ENCODE measurements at places on chromosomes 2 and 18.
A peak's percentile ranks its signal among the peaks of the same experiment; 100 is the strongest.

DNA sequence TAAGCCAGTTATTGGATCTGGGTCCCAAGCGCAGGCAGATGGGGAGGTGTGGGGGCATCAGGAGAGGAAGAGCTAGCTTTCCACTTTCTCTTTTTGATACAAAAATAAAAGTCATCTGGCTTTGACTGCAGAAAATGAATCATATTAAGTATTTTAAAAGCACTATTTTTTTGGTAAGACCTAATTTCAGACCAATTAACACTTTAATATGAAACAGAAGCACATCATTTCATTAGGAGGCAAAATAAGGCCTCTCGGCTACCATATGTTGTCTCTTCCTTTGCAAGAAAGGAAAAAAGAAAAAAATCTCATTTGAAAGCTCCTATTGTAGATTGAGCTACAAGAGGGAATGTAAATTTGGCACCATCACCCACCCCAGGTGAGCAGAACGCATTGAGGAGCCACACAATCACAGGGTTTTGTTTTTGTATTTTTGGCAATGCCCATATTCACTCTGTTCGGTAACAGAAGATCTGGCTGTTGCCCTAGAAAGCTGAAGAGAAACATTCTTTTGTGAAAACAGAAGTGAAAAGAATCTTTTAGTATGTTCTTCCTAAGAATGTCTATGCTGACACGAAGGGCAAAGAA lies 390.7 kb upstream of the ETAA1 start:
- no peak for DNase-seq

GRCh38 chr2:235544689-235544969 lies 50.8 kb downstream of the AGAP1 start:
- DNase-seq, result no peak

DNA sequence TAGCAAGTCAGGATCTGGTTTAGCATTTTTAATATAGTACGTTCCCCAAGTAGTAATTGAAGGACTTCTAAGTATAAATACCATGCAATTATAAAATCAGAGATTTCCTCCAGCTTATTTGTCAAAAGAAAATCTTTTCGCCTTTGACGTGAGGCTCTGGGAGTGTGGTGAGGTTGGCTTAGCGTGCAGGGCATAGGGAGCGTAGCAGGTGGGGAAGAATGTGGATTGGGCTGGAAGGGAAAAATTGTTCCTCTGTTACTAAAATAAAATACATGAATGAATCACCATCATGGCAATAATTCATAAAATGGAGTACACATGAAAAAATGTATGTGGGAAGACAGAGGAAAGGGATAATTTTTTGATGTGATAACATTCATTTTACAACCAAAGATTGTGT lies 5.4 kb upstream of the IL1RL2 start:
- no peak for DNase-seq

GRCh38 chr2:198874472-198874858 lies 583.3 kb downstream of the SATB2 start:
- no peak for DNase-seq

- DNase-seq, result no peak
These were observed at the start of gene BOK for GRCh38 chr2:241558532-241559322. Gene BOK (plus strand): TSS chr2:241558745. CDS start chr2:241559484, 739 bp downstream.

DNA sequence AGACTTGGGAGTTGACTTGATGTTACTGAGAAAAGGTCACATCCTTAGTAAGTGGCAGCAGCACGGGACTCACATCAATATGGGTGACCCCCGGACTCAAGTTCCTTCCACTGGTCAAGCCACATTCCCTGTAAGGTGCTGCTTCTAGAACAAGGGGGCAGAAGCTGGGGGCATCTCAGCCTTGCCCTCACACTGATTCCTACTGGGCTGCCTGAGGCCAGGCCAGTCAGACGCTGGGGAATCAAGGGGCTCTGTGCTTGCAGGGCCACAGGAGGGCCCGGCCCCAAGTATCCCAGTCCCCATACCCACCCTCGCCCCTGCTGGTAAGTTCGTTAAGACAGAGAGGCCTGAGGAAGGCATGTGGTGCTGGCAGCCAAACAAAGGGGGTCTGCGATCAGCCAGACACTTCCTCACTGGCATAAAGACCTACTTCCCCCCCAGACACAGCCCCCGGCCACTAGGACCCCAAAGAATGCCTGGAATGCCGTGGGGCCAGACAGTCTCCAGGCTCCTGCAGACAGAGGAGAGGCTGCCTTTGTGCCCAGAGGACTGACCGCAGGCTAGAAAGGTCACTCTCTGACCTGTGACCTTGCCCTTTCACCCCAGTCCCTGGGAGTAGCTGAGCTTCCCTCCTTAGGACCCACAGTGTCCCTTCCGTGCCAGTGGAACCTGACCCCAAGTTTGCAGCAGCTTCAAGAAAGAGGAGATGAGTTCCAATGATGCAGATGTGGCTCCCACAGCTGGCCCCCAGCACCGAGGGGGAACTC lies 83.6 kb downstream of the HS1BP3 start:
- no peak for DNase-seq

- no peak for DNase-seq
These were observed 68.6 kb downstream of the DHRS9 start for GRCh38 chr2:169137924-169138323.

DNA sequence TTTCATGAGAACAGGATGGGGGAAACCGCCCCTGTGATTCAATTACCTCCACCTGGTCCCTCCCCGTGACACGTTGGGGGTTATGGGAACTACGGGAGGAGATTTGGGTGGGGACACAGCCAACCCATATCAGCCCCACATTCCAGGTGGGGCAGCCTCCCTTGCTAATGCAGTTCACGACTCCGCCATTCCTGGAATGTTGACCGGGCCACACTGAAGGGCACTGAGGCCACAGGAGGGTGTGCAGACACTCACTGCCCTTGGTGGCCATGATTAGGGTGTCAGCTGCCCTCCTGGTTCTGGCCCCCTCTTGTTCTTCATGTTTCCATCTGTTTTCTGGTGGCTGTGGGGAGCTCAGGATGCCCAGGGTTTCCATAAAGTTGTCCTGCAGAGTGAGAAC lies 176.3 kb downstream of the TWIST2 start:
- no peak for DNase-seq

GRCh38 chr18:519019-519879 lies 18.7 kb upstream of the COLEC12 start:
- no peak for DNase-seq

DNA sequence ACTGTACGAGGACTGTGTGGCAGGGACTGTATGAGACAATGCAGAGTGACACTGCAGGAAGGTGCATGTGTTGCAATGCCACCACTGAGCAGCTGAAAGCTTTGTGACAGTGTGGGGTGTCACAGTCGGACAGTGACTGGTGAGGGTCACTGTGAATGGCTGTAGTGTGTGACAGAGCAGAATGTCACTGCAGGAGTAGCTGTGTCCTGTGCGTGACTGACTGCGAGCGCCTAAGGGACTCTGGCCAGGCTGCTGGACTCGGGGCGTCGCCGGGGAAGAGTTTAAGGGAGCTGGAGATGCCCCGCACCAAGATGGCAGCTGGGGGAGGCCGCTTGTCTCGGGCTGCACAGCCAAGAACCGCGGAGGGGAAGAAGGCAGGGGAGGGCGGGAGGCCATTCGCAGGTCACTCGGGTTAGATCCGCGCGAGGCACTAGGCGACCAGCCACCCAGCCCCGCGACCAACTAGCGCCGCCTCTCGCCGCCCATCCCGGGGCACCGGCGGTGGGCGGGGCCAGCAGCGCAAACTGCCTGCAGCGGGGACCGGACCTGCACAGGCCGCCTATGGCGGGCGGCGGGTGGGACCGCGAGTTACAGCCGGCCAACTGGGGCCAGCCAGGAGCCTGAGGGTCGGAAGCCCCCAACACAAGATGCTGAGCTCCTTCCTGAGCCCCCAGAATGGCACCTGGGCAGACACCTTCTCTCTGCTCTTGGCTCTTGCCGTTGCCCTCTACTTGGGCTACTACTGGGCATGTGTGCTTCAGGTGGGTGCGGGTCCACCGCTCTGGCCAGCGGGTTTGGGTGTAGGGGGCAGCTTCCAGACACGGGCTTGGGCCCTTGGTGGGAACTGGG lies at the start of gene ABHD1:
TSS of gene ABHD1 (plus strand) at position 514 of the 849 bp plus-strand sequence. CDS start at position 648, 134 bp downstream.
- DNase-seq, result peak; percentile 60

DNA sequence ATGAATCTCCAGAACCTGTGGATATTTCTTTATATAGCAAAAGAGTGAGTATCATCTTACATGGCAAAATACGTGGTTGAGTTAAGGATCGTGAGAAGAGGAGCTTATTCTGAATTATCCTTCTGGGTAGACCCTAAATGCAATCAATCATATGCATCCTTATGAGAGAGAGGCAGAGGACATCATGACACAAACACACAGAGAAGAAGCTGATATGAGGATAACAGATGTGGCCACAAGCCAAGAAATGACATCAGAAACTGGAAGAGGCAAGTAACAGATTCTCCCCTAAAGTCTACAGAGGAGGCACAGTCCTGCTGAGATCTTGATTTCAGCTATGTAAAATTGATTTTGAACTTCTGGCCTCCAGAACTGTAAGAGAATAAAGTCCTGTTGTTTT lies 730.2 kb upstream of the ZNF804A start:
- DNase-seq, result no peak

GRCh38 chr2:43469094-43469493 lies 126.7 kb downstream of the THADA start:
- DNase-seq, result no peak

- DNase-seq, result no peak
These were observed 104.7 kb upstream of the FAM117B start for GRCh38 chr2:202530038-202530437.

DNA sequence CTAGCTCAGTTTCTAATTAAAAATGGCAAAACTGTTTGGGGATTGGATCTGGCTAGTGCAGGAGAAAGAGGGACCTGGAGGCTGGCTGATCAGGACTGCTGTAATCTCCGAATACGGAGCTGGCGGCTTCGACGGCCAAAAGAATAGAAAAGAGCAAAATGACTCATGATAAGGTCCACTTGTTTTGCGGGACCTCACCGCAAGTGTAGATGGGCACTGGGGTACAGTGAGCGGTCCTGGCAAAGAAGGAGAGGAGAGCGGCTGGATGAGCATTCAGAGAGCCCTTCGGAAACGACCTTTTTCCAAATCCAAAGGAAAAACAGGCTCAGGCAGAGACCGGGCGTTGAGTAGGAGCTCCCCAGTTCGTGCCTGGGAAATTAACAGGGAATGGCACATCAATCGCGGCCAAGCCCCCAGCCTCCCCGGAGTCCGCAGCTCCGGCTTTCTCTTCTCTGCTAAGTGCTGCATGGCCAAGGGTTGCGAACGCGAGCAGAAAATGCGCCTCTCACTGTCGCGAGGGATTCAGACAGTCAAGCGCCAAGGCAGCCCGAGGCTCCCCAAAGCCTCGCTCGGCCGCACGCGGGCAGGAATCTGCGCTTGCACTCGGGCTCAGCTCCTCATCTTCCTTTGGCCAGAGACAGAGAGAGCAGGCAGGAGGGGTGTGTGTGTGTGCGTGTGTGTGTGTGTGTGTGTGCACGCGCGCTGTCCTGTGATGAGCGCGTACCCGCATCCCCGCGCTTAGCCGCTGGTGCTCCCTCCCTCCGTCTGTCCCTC lies 1.8 kb downstream of the DCC start:
- DNase-seq, result no peak

GRCh38 chr2:7429733-7430132 lies 512.5 kb downstream of the RNF144A start:
- no peak for DNase-seq

GRCh38 chr2:234258562-234259141 lies 208.2 kb downstream of the SPP2 start:
- DNase-seq, result no peak

DNA sequence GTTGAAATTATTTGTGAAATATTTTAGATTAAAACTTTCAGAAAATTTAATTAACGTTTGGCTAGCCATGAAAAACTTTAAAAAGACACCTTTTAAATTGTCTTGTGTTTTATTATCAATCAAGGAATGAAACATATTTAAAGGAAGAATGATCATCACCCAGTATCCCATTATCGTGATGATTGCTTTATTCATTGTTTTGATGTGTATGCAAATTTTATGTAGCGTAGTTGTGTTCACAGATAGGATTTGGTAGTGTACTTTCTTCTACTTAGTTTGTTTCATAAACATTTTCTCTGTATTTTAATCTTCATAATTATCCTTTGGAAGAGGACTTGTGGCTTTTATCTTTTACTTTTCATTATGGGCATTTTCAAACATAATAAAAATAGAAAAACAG lies 7.8 kb downstream of the GRHL1 start:
- no peak for DNase-seq

- DNase-seq, result no peak
These were observed 184.0 kb downstream of the RIT2 start for GRCh38 chr18:42931491-42931890.

- peak; percentile 70 for DNase-seq
These were observed 92.5 kb downstream of the ZFP36L2 start for GRCh38 chr2:43133708-43134570.

DNA sequence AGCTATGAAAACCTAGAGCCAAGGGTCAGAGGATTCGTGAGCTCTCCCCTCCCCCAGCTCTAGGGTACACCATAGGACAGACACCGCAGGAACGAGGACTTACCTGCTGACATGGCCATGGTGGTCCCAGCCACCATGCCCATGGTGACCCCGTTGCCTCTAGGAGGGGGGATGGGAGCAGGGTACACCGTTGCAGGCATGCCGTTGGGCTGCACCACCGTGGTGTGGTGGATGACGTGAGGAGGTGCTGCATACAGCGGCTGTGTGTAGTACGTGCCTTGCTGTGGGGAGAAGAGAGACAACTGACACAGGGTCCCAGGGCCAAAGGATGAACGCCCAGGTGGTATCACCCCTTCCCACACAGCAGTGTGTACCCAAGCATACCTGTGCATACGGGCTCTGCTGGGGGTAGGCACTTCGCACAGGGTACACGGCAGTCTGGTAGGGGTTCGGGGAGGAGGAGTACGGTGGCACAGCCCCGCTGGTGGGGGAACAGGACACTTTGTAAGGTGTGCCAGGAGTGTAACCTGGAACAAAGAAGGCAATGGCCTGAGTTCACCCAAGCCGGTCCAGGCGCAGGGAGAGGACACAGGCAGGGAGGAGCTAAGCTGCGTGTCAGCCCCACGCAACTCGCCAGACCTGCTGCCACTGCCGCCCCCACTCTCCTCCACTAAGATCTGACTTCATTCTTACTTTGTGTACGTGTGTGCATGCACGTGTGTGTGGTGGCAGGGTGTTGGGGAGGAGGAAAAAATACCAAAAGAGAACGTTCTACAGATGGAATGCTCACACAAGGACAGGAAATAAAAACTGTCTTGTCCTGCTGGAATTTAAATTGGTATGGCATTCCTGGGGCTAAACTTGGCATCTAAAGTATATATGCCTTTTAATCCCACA lies 37.8 kb downstream of the FAM168B start:
- DNase-seq, result no peak

GRCh38 chr2:138430181-138430580 lies 71.4 kb upstream of the SPOPL start:
- DNase-seq, result no peak
